ENCODE measurements at places on chromosomes 3 and 15.

- DNase-seq: no peak
These were observed 251.3 kb downstream of the CTNNB1 start for GRCh38 chr3:41450416-41451231.

GRCh38 chr3:56189536-56189935 is 278.7 kb downstream of the ERC2 start:
- no peak for DNase-seq

DNA sequence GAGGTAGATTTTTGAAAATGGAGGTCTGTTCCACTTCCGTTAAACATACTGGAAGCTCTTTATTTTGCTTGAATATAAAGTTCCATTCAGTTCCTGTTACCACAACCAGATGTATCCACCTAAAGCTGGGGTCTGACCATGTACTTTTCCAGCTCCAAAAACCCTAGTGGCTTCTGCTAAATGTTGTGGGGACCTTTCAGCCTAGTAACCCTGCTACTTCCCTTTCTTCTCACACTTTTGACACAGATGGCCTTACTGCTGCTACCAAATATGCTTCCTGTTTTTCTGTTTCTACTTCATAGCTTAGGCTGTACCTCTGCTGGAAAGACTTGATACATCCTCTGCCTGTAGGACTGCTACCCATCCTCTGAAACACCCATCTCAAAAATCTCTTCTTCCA is 87.8 kb downstream of the COL6A6 start:
- no peak for DNase-seq

DNA sequence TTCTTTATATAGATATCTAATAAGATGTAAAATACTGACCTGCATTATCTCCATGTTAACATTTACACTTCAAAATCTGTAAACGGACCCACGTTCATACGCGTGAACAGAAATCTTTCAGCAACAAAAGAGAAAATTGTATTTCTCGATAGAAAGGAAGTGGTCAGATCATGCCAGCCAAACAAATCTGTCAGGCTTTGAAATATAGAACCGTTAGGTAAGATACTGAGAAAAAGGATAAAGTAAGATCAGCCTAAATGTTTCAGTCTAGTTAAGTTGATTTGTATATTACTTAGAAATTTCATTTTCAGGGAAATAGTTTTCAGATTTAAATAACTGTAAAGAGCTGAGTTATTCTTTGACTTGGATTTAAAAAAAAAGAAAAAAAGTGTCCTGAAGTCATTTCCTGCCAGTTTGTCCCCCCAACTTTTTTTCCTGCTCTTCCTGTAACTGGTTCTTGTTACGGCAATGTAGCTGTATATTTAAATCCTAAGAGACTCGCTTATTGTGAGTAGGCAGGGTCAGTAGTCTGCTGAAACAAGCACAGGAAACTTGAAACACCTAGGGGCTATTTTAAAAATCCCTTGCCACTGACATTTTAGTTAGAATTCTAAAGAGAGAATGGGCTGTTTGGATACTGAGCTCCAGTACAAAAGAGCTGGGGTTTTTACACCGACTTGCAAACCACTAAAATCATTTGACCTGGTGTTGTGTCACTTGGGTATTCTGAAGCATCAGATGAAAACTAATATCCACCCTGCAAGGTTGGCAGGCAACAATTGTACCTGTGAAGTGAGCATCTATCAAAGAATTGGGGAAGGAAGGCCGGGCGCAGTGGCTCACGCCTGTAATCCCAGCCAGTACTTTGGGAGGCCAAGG is 237.5 kb downstream of the UBE2E2 start:
- DNase-seq: no peak

DNA sequence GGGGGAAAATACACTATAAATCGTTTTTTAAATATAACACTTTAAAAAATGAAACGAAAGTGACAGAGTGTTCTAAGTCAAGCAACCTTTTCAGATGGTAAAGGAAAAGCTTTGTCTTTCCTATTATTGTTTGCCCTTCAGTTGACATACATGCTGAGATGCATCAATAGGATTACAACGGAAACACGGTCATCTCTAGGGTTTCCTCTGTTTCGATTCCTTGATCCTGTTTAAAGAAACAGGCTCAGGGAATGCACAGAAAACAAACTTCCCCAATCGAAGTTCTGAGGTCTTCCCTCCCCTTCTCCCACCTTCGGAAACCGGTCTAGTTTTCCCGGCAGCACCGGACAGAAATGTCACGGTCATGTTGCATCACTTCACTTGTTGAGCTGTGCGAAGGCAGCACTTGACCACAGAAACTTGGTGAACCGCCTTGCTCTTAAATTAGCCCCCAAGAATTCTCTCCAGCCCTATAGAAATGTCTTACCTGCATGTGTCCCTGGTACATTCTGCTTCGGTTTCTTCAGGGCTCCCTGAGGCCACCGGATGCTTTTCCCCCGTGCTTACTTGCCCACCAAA is 556 bp downstream of the PEX5L start:
- DNase-seq: no peak

DNA sequence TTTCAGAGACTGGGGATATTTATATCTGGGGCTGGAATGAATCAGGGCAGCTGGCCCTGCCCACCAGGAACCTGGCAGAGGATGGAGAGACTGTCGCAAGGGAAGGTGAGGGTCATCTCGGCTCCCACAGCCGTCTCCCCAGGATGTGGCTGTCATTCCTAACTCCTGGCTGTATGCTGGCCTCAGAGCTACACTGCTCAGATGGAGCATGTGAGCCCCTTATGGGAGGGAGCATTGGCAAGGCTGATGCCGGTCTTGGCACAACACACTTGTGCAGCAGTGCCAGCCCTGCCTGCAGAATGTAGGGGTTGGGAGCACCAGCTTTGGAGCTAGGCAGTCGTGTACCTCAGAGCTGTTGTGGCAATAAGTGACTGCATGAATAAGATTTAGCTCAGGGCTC is 5.2 kb downstream of the RCCD1 start:
- no peak for DNase-seq

DNA sequence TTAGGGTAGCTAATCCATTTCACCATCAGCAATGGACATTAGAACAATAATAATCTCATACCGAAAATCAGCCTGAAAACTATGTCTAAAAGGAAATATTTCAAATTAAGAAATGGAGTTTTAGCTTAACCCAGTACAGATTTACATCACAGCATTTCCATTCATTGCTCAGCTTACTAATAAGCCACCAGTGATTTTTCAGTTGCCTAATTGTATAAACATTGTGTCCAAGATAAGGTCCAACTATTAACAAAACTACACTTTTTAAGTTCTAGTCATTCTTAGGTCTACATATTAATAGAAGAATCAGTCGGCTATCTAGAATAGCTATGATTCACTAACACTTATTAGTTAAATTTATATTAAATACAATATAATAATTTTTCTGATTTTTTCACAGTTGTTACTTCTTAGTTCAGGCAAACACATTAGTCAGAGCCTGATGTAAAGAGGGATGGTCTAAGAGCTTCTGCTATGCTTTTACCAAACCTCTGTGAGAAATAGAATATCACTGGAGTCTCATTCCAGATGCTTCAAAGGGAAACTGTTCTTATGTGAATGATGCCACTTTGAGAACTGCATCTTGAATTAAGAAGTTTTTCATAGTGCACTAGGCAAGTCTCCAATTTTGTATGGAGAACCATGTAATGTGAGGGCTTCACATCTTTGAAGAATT is 74.1 kb downstream of the CMSS1 start:
- DNase-seq: no peak

- DNase-seq: no peak
These were observed 57.4 kb downstream of the ETFA start for GRCh38 chr15:76253691-76254473.

GRCh38 chr3:20853890-20854289 is 667.9 kb upstream of the SGO1 start:
- DNase-seq: no peak

GRCh38 chr3:133831966-133832801 is 26.6 kb downstream of the SRPRB start:
- DNase-seq: no peak

- peak; percentile 33 for DNase-seq
These were observed 173.6 kb upstream of the BHLHE40 start for GRCh38 chr3:4805662-4806061.

DNA sequence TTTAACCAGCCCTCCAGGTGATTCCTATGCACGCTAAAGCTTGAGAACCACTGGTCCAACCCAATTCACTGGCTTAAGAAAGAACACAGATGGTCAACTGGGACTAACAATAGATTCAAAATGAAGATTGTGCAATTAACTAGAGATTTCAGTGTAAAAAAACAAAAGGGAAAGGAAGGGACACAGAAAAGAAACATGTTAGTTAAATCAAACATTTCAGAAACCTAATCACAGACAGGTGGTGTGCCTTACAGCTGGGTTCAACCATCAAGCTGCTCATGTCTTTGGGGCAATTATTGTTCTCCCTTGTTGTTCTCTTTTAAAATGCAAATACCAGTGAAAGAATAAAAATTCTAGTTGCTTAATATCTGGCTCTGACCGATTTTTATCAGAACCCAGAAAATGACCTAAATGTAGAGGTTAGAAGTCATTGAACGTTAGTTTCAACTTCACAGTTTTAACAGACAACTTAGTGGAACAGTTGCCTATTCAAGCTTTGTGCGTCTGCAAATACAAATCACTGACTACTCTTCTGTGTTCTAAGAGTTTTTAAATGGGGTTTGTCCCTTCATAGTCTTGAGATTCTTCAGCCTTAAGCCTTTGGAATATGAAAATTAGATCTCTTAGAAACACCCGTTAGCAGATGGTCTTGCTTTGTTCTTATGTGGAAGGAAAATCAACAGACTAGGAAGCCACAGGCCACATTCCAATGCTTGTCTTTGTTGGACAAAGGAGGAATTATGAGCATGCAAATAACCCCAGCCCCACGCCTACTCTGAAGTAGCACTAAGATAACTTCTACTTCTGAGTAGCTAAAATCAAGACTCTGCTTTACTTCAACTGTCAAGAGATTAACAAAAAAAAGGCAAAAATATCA is 223.4 kb downstream of the ATP8B4 start:
- DNase-seq: no peak

GRCh38 chr15:58582160-58582559 is 150.4 kb downstream of the LIPC start:
- DNase-seq: no peak

DNA sequence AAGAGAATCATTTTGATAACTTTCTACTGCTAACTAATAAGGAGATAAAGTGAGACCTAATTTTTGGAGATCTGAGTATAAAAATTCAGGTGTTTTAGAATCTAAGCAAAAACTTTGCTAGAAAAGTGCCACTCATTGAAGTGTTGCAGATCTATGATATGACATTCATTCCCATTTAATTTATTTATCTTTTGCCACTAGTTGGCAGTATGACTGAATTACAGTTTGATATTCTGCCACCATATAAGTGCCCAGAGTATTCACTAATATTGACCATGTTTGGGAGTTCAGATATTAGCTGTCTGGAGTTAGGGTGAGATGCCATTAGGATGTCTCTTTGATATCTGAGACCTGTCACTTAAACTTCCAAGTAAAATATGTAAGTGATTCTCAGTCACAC is 251.3 kb upstream of the GBE1 start:
- no peak for DNase-seq

- DNase-seq: no peak
These were observed 73.8 kb downstream of the RBPMS2 start for GRCh38 chr15:64701482-64702184.

DNA sequence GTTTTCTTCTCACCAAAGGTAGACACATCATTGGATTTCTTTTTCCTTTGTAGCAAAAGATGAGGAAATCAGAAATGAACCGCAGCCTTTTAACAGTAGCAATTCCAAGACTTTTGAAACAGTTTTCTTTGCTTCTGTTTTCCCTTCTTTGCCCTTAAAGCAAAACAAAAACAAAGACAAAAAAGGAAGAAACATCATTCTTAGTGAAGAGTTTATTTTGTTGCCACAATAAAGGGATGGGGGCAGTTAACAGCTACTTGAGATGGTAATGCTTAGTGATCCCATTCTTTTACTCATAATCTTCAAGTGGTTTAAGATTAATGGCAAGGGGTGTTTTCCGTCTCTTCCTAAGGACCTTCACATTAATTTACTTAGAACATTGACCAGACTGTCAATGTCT is 218.8 kb downstream of the MEIS2 start:
- DNase-seq: no peak

DNA sequence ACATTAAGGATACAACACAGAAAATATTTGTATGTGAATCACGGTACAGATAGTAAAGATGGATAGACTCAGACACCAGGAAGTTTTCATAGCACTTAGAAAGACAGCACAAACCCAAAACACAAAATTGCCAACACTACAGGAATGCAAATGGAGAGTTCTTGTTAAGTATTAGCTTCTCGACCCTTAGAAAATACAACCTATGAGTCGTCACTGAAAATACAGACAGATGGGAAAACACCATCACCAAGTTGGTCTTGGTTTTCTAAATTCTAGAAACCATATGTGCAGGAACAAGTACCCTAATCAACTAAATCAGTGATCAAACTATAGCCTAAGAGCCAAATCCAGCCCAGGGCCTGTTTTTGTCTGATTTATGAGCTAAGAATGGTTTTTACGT is 50.7 kb downstream of the PEAK1 start:
- no peak for DNase-seq

DNA sequence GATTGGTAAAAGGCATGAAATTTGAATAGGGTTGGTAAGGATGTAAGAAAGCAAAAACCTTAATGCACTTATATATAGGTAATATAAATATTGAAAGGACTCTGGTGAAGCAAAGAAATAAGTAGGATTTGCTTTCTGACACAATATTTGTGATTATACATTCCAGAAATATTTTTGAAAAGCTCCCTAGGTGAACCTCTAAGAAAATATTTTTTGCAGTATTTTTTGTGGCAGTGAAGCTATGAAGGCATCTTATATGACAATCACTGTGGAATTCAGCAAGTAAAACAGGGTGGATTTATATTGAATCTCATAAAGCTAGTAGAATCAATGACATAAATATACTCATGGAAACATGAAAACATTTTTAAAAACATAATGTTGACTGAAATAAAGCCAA is 119.6 kb upstream of the EPHA3 start:
- DNase-seq: no peak

GRCh38 chr15:70492240-70493177 is 270.8 kb downstream of the UACA start:
- DNase-seq: peak; percentile 75

GRCh38 chr15:64152507-64153387 is 1.2 kb downstream of the SNX22 start:
- DNase-seq: peak; percentile 16

DNA sequence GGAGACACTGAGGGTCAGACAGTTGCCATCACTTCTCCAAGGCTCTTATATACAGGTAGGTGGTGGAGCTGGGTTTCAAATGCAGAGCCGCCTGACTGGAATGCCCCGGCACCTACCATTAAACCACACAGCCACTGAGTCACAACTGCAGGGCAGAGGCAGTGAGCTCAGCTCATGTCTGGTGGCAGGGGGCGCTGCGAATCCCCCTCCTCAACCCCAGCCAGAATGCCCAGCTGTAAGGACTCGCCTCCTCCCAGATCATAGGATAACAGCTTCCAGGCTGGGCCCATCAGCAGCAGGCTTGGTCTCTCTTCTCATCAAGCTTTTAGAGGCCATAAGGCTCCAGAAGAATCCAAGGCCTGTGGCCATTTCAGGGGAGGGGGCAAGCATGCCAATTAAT is 26.4 kb downstream of the ADCY5 start:
- no peak for DNase-seq

Data from activated naive CD4-positive, alpha-beta T cell treated with anti-CD3 and anti-CD28 coated beads, Interleukin-2, amount 50 U/mL, for 16 hours (primary cell).